ENCODE measurements at places on chromosomes 1 and 21.

DNA sequence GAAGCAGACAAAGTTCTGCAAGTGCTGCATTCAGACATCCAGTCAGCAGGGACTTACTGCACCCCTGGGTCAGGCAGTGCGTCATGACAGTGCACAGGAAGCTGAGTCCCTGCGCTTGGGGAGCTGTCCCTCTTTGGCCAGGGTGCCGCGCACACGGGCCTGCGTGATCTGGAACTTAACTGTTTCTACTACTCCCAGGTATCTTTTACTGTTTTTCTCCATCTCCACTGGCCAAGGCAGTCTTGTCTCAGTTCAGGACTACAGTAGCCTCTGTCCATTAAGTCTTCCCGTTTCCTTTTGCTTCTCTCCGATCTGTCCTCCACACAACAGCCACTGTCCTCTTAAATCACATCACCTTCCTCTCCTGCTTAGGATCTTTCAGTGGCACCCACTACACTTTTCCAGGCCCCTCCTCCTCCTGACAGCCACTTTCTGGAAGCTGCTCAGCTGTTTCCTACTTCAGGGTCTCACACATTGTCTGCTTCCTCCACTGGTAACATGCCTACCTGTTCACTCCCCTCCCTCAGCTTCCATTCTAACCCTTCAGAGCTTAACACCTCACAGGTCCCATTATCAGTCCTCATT lies 15.9 kb downstream of the ERRFI1 start:
- DNase-seq: no peak

DNA sequence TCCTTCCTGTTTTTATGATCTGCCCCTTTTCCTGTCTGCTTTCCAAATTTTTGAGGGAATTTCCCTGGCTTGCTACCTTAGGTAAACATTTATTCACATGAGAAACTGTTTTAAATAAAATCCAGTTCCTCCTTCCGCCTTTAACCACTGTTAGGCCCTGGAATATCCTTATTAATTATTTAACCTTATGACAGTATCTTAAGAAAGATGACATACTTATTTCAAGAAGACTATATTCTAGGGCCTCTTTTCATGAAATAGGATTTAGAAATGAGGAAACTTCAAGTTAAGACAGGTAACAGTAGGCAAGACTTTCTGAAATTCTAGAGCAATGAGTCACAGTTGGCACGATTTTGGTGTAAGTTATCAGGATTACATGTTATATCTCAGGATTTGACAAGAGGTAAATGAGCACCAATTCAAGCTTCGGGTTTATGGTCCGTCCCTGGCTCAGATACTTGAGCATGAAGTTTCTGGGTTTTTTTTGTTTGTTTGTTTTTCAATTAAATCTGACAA lies 2.0 kb upstream of the TNFSF18 start:
- no peak for DNase-seq

- no peak for DNase-seq
Measured at GRCh38 chr21:25491267-25491666, 116.0 kb downstream of the MRPL39 start.

- no peak for DNase-seq
Measured at GRCh38 chr1:109531826-109532364, 7.8 kb upstream of the GPR61 start.

DNA sequence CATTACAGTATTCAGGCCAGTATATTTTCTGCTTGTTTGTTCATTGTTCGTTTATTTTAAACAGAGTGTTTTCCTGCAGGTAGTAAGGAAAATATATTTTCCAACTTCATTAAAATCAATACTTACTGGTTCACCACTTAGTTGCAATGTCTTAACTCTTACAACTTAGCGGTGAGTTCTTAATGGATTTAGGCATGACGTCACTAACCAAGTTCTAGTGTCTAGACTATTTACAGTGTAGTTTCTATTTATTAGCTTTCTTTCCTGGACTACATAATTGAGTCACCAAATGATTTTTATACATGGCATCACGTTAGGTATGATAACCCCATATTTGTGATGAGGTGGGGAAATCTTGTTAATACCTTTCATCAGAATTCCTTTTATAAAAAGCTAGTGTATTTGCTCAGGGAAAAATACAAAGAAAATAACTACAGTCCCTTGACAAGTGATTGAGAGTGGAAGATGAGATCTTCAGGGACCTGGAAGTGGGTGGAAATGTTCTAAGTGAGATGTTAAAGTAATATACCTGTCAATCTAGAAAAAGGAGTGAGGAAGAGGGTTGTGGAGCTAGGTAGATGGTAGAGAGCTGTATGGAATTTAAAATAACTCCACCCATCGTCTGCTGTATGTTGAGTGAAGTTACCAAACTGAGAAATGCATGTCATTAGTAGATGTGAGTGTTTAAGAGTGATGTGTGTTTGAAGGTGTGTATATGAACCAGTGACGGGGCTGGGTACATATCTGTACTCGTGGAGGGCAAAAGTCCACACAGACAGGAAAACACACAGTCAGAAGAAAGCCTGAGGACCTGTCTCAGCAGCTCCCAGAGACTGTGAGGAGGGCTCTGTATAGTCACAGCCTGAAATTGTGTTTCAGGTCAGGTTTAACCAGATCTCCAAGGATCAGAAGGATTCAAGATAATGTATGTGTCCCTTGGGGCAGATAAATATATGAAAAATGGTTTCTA lies 197.6 kb upstream of the ADAMTS5 start:
- no peak for DNase-seq

GRCh38 chr21:37202221-37203110 lies 64.7 kb downstream of the VPS26C start:
- no peak for DNase-seq

DNA sequence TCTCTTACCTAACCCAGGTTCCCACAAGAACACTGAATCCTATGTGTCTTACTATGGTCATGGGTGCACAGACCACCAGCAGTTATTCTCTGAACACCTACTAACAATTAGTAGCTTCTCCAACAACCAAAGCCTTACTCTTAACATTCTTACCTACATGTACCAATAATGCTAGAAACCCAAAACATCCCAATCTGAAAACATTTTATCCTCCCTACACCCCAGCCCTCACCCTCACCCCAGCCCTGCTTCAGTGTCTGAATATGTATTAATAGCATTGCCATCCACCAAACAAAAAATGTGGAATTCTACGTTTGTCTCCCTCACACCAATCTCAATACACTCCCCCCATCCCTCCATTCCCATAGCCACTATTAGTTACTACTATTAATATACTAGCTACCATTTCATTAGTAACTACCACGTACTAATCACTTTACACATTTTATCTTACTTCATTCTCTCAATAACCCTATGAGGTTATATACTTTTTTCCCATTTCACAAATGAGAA lies 2.6 kb downstream of the TRIM33 start:
- DNase-seq: no peak

GRCh38 chr21:26732432-26733221 lies 112.6 kb downstream of the ADAMTS1 start:
- no peak for DNase-seq

GRCh38 chr21:33943293-33943692 lies 27.7 kb upstream of the ATP5PO start:
- no peak for DNase-seq

Data from activated CD8-positive, alpha-beta memory T cell treated with anti-CD3 and anti-CD28 coated beads, Interleukin-2, amount 50 U/mL, for 48 hours (primary cell).